ENCODE measurements at places on chromosomes 16 and 17.

GRCh38 chr17:63311416-63311937, 134.6 kb downstream of the CYB561 start:
- DNase-seq = no peak

GRCh38 chr16:81170824-81171223, 67.7 kb upstream of the BCO1 start:
- no peak for DNase-seq

- no peak for DNase-seq
Observed at GRCh38 chr16:31268891-31269290, 9.1 kb downstream of the ITGAM start.

- no peak for DNase-seq
Observed at GRCh38 chr17:78559749-78560368, 17.3 kb downstream of the DNAH17 start.

GRCh38 chr17:18151290-18151689, 32.3 kb upstream of the ALKBH5 start:
- DNase-seq = no peak

DNA sequence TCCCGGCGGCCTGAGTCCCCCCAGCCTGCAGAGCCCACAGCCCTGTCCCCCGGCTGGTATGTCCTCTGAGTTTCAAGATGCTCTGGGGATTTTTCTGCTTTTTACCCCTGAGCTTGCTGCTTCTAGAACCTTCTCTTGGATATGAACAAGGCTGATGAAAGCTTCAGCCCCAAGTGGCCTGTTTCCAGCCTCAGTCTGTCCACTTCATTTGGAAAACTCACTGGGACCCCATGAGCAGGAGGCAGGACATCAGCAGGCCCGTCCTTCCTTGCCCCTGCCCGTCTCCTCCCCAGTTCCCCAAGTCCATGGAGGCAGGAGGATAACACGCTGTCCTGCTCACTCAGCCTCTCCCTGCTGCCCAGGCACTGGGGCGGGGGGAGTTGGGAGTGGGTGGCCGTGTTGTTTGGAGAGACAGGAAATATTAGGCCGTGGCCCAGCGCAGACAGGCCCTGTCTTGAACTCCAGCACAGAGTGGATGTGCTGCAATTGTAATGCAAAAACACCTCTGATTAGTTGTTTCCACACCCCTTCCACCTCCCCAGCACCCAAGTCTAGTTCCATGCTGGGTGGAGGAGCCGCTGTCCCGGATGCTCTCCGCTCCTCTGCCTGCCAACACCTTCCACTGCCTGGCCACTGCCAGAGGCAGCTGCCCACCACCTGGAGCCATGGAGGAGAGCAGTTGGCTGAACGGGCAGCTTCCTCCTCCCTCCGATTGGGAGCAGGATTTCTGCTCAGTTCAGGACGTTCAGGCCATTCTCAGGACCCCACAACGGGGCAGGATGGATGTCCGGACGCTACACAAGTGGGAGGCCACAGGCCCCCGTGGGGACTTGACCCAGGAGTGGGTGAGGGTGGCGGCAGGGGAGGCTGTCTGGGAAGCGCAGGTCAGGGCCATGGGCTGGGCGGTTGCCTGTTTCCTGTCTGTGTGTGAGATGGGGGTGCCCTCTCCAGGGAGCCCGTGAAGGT, 216.9 kb upstream of the GSE1 start:
- no peak for DNase-seq

GRCh38 chr17:73532421-73532901, 111.8 kb downstream of the SDK2 start:
- no peak for DNase-seq

GRCh38 chr16:69607674-69608073, 41.9 kb downstream of the NFAT5 start:
- no peak for DNase-seq

GRCh38 chr16:80836846-80837245, 32.4 kb upstream of the CDYL2 start:
- DNase-seq = no peak

DNA sequence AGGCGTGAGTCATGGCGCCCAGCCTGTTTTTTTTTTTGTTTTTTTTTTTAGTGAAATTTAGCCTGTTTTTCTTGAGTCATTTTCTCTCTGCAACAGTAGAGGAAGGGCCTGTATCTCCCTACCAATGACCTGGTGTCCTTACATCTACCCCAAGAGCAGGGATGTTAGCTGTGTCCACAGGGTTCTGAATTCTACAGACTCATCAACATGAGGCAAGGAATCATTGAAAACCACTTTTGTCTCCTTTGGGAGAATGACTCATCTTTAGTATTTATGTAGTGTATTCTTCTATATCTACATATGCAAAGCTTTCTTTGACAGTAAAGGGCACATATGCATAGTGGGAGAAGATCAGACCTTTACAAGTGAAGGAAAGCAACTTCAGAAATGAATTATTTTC, 105.3 kb downstream of the SPECC1 start:
- DNase-seq = no peak

GRCh38 chr16:3745751-3746355, 28.5 kb upstream of the TRAP1 start:
- DNase-seq = no peak

DNA sequence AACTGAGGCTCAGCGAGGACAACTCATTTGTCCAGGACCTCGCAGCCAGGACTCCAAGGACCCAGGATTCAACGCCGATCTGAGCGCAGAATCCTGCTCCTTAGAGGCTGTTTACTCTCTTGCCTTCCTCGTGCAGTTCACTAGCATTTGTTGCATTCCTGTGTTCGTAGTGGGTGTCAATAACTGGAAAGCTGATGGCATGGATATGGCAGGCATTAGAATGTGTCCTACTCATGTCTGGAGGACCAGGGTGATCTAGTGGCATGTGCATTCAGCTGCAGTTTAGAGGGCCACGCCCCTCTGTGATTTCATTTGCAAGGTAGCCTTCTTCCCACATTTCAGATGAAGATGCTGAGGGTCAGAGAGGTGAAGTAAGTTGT, 510 bp downstream of the CRISPLD2 start:
- no peak for DNase-seq

DNA sequence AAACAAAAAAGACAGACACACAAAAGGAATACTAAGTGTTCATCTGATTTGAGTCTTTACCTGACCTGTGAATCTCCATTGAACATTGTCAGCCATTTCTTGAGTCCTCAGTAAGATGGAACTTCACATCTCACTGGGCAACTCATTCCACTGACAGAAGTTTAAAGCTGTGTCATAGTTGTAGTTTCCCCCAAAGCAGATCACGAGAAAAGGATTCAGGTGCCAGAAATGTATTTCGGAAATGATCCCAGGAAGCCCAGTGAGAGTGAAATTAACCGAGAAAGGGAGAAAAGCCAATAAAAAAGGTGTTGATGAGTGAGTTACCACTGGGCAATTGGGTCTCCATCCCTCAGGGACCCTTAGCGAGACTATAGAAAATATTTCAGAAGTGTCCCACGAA, 6.5 kb downstream of the CHD9 start:
- no peak for DNase-seq

GRCh38 chr17:49277638-49278037, 47.1 kb upstream of the PHOSPHO1 start:
- DNase-seq = no peak

DNA sequence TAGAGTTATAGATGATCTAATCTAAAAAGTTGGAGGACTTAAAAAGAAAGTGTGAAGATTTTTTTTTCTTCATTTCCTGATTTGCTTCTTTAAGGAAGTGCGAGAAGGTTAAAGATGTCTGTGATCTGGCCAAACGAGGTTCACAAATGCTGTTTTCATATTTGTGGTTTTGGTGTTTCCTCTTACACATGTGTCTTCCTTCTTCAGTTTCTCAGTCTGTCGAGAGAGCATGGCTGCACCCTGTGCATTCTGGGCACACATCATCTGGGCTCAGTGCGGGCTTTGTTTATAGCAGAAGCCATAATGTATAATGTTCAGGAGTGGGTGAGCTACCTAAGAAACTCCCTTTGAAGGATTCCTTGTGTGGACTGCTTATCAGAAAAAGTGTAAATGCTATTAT, 260.4 kb upstream of the TBX2 start:
- DNase-seq = peak; percentile 79

- peak; percentile 8 for DNase-seq
Observed at GRCh38 chr16:30183233-30184095, at the start of gene CORO1A. TSS of gene CORO1A (plus strand) at chr16:30183602. CDS start at chr16:30185210, 1,608 bp downstream.

GRCh38 chr17:80422981-80423380, 8.0 kb downstream of the ENDOV start:
- no peak for DNase-seq

GRCh38 chr17:15269087-15269779, 4.1 kb upstream of the PMP22 start:
- DNase-seq = no peak

DNA sequence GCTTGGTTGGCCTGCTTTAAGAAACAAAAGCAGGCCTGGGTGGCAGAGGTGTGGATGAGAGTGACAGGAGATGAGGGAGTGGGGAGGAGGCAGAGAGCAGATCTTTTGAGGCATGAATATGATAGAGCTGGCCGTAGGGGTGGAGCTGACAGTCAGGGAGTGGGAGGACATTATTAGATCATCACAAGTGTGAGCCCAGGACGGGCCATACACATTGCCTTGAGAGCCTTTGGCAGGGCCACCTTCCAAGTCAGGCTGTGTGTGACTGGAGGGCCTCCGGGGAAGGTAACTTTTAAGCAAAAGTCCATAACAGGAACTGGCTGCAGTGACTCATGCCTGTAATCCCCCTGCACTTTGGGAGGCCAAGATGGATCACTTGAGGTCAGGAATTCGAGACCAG, 26.3 kb downstream of the GINS3 start:
- DNase-seq = no peak

GRCh38 chr16:57271867-57272495, 12.5 kb downstream of the PLLP start:
- DNase-seq = no peak

GRCh38 chr16:27365142-27366089, 36.6 kb upstream of the IL21R start:
- DNase-seq = peak; percentile 47

GRCh38 chr17:20924306-20924705, 118.5 kb downstream of the USP22 start:
- DNase-seq = no peak

GRCh38 chr16:54030451-54030850, 256.1 kb downstream of the IRX3 start:
- no peak for DNase-seq

GRCh38 chr16:28131181-28131580, 67.7 kb upstream of the GSG1L start:
- no peak for DNase-seq

GRCh38 chr16:88482630-88483391, 29.7 kb downstream of the ZFPM1 start:
- DNase-seq = no peak

- DNase-seq = no peak
Observed at GRCh38 chr17:7407485-7408251, at the start of gene NLGN2. TSS of gene NLGN2 (plus strand) at chr17:7407845. CDS start at chr17:7408256, 411 bp downstream.

- DNase-seq = no peak
Observed at GRCh38 chr16:88366032-88366703, 16.6 kb upstream of the ZNF469 start.

DNA sequence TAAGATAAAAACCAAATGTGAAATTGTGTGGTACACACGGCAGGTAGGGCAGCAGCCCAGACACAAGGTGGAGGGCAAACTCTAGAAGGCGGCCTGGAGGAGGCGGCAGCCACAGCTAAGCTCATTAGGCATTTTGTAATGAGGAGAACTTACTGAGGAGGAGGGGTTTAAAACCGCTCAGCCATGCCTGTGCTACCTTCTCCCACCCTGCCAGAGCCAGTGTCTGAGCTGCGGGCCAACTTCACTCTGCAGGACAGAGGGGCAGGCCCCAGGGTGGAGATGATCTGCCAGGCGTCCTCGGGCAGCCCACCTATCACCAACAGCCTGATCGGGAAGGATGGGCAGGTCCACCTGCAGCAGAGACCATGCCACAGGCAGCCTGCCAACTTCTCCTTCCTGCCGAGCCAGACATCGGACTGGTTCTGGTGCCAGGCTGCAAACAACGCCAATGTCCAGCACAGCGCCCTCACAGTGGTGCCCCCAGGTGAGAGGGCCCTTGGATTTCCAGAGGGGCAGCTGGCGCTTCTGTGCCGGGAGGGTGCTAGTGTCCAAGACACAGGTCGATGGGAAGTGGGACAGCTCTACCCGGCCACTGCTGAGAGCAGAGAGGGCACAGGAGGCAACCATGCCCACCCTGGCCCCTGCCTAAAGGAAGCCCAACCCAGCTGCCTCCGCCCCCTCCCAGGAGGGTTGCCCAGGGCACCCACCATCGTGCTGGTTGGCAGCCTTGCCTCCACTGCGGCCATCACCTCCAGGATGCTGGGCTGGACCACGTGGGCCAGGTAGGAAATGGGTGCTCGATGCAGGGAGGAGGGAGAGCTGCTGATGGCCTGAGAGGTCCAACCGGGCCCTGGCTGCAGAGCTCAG, 4.3 kb upstream of the SYNGR2 start:
- no peak for DNase-seq

GRCh38 chr17:40331743-40332641, 23.0 kb downstream of the RARA start:
- DNase-seq = no peak

GRCh38 chr16:4982056-4982867, 24.1 kb downstream of the SEC14L5 start:
- no peak for DNase-seq

DNA sequence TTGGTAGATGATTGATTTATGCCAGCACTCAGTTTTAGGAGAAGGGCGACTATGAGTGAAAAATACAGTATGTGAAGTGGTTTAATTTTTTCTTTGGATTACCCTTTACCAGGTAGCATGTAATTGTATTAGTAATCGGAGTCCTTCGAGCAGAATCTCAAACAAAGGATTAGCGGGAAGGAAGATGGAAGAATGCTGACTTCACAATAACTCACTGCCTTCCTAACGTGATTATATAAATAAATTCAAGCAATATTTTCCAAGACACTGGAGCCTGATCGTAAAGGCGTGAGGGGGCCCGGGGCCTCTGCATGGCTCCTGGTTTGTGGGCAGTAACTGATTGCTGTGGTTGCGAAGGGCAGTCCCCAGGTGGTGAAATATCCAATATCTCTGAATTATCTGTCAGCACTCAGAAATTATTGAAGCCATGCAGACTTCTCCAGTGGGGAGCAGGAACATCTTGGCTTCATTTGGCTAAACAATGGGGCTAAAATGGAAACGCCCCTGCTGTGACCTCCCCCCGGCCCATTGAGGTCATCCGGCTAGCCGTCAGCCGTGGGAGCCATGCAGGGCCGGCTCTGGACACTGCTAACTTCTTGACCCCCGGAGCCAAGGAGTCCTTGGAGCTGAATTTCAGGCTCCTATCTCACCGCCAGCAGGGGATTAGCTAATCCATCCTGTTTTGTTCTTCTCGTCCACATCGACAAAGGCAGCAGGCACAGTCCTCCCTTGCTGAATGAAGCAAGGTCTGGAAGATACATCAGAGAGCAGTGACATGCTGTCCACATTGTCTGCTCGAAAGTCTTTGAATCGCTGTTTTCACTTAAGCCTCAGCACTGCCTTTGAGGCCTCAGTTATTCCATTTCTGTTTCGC, 295.9 kb upstream of the N4BP1 start:
- DNase-seq = no peak
